ENCODE measurements at places on chromosomes 5 and 9.

GRCh38 chr5:14958188-14958587 lies 86.6 kb upstream of the ANKH start:
- DNase-seq, result no peak

DNA sequence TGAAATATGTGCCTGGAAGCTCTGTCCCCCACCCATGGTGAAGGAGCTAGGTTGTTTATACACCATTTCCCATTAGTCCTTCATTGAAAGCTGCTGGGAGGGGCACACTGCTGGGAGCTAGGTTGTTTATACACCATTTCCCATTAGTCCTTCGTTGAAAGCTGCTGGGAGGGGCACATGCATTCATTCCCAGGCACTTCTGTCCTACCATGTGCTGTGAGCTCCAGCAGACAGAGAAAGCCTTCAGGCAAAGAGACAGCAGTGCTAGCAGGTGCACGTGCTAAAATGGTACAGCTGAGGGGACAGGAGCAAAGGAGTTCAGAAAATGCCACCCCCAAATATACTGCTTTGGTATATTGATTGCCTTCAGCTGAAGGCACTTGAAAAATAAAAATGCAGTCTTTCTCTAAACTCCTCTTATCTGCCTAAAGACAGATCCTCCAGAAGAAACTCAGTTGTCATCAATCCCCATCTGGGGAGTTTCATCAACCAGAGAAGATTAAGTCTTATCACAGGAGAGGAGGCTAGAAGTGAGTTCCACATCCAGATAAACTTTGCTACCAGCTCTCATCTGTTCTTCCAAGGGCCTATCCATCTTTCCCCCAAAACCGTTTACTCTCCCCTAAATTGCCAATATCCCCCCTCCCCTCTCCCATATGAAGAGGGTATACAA lies 27.7 kb upstream of the DAPK1 start:
- no peak for DNase-seq

DNA sequence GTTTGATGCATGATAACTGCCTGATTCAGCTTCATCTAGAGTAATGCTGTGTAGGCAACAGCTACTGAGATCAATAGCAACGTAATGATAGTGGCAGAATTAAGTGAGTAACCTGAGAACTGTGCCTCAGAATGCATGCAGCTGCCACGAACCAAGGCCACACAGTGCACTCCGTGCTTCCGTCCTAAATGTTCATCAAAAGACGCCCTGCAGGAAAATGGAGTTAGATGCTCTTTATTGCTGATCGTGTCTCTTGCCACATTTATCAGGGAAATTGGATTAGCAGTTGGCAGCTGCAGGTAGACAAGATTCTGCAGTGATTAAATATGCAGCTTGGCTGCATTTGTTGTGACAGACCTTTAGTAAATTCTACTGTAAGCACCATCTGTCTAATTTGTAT lies 107.7 kb upstream of the TLX3 start:
- DNase-seq, result no peak

GRCh38 chr5:59401637-59402036 lies 491.9 kb downstream of the PDE4D start:
- DNase-seq, result no peak

- DNase-seq, result no peak
Measured at GRCh38 chr5:69049151-69049550, 44.7 kb upstream of the SLC30A5 start.

DNA sequence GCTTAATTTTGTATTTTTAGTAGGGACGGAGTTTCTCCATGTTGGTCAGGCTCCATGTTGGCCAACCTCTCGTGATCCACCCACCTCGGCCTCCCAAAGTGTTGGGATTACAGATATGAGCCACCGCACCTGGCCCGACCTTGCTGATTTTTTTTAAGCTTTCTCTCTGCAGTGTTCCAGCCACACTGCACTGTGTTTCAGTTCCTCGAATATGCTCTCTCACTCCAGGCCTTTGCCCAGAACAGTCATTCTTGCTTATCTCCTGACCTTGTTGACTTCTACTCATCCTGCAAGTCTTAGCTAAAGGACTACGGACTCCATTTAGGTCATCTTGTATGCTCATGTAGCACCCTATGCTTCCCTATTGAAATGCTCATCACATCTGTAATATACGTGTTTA lies 3.3 kb downstream of the SNAPC3 start:
- no peak for DNase-seq

DNA sequence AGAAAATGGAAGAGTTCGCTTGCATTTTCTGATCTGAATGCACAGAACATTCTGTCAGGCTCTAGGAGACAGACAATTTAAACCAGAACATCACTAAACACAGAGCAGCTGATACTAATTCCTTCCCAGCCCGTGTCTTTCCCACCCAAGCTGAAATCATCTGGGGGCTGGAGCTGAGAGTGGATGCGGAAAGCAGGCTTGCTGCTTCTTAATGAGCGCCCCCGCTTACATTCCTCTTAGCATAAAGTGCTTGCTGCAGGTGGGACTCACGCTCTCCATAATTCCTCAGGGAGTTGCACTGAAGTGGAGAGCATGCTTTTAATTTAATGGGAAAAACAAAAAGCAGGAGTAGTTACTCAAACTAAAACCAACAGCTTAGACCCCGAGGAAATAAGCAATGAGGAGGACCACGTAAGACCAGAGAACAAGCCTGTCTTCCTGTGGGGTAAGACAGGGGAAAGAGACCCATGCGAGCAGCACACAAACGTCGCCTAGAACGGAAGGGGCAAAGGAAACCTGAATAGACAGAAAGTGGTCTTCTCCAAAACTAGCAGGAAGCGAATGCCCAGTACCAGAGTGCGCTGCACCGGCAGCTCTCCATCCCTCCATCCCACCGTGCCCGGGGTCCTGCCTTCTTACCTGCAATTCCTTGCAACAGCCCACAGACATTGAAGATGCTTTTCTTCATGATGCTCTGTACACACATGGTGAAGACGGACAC lies 139.3 kb downstream of the LHFPL2 start:
- no peak for DNase-seq

DNA sequence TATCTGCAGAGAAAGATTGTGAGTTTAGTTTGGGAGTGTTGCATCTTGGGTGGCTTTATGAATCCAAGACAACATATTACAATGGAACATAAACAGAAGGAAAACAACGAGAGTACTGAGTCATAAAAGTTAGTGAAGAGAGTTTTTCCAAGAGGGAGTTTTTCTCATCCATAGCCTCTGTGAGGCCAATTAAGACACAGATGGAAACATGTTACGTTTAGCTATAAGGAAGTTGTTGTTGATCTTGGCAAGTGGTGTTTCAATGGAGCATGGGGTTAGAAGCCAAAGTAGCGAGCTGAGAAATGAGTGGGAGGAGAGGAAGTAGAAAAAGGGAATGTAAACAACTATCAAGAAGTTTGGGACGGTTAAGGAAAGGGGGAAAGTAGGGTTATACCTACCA lies 53.3 kb upstream of the SPATA31D4 start:
- DNase-seq, result no peak

- no peak for DNase-seq
Measured at GRCh38 chr9:21764846-21765245, 37.6 kb upstream of the MTAP start.

All from frontal cortex (tissue), 4 donors.